ENCODE measurements at places on chromosomes 4 and X. TPM values are rescaled to one million over a fixed set of nuclear protein-coding genes. Genes with fewer than 3 reads are reported as not detected.

The SLC6A14 gene
- not detected for total RNA-seq

The XPNPEP2 gene
- total RNA-seq, result not detected

The ARHGAP24 gene
- total RNA-seq, result 4.8 TPM

The ART3 gene
- total RNA-seq, result not detected

The GRIA3 gene
- not detected for total RNA-seq

The MAGED4B gene
- total RNA-seq, result 10.0 TPM

The DCAF12L2 gene
- total RNA-seq, result 0.13 TPM

The IGSF1 gene
- total RNA-seq, result 0.37 TPM

The F8A2 gene
- not detected for total RNA-seq

The TMPRSS11F gene
- total RNA-seq, result not detected

The SUPT20HL2 gene
- not detected for total RNA-seq

Measured in A549 treated with dexamethasone at 1 μM for 4 hours (cell line).